Anterior cingulate cortex (tissue), 58 donors: ENCODE measurements at places on chromosomes 16 and 17.

- DNase-seq, result no peak
Measured at GRCh38 chr17:82300707-82301270, 16.6 kb downstream of the CD7 start.

DNA sequence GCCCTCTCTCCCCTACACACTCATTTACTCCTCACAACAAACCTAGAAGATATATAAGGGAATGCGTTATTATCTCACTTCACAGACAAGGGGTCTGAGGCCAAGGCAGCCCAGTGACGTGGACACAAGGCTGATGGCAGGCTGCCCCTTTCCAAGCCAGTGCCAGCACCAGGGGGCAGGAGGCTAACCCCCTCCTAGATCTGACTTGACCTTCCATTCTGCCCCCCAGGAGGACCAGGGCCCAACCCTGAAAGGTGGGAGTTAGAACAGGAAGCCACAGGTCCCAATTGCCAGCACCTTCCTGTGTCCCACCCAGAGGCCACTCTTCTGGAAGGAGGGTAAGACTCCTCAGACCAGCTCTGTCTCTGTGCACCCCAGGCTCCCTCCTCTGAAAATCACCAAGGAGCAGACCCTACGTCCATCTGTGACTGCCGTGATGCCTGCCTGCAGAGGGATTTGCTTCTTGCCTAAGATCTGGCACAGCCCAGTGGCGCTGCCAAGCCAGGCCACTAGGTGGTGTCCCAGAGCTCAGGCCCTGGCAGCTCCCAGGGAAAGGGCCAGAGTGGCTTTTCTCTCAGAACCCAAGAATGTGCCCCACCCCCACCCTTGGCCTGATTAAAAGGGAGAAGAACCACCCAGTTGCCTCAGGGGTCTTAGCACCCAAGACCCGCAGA is 42.4 kb upstream of the MRPS23 start:
- peak; percentile 81 for DNase-seq

- DNase-seq, result no peak
Measured at GRCh38 chr17:50835301-50836234, at the start of gene WFIKKN2. WFIKKN2 (plus strand) TSS chr17:50835586; CDS start chr17:50835938, 352 bp downstream.

- no peak for DNase-seq
Measured at GRCh38 chr17:79231766-79232287, 157.2 kb downstream of the ENGASE start.

DNA sequence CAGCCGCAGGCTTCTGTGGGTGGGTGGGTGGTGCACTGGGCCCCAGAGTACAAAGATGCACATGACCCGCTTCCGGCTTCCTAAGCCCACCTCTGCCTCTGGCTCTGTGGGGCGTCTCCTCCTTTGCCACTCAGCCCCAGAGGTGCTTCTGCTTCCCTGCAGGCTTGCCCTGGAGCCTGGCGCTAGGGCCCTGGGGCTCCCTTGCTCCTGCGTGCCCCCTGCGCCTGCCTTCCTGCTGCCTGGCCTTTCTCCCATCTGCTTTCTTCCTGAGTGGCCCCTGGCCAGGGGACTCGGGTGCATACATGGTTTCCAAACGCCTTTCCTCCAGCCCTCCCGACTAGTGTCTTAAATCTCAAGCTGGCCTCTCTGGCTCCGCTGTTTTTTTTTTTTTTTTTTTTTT is 3.4 kb downstream of the WWOX start:
- no peak for DNase-seq

DNA sequence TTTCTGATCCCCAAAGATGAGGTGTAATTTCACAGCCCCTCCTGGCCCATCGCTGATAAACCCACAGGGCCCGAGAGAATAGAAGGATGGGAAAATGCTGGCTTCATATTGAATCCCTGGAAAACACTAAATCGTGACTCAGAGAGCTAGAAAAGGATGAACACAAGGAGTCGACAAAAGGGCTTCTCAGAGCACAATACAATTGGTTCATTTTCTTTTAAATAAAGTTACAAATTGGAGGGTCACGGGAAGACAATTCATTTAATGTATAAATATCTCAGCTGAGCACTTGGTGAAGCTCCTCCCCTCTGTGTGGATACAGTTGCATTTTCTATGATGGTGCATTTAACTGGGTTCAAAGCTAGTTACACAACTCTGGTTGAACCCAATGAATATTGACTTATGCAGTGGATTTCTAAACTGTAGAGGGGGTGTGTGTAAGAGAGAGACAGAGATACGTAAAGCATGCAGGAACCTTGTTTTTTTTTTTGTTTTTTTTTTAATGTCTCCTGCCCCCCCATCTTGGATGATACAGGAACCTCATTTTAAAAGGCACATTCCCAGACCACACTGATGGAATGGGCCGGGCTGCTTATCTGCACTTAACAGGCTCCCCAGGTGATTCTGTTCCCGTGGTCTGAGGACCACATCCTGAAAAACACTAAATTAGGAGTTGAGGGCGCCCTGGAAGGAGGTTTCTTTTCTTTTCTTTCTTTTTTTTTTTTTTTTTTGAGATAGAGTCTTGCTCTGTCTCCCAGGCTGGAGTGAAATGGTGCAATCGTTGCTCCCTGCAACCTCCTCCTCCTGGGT is 14.1 kb downstream of the TTYH2 start:
- DNase-seq, result no peak

DNA sequence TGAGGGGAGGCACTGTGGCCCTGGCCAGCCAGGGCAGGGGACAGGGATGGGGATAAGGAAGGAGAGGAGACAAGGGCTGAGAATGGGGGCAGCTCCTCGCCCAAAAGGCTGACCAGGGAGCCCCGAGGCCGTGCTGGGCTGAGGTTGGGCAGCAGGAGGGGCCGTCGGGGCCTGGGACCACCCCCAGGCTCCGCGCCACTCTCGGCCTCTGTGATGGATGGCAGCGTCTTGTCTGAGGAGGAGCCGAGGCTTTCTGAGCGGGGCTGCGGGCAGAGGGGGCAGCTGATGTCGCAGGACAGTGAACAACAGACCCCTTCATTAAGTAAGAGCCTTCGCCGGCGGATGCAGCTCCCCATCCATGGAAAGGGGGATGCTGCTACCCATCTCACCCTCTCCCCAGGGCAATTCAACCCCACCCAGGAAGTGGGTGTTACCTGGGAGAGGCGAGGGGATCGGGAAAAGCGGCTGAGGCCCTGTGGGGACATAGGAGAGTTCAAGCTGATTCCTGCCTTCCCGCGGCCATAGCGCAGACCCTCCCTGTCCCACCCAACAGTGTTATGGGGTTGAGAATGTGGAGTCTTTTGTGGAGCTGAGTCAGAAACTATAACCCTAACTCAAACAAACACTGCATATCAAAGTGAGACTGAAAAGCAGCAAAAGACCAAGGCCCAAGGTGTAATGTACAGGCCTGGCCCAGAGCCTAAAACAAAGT is 9.1 kb upstream of the RAB5C start:
- no peak for DNase-seq

DNA sequence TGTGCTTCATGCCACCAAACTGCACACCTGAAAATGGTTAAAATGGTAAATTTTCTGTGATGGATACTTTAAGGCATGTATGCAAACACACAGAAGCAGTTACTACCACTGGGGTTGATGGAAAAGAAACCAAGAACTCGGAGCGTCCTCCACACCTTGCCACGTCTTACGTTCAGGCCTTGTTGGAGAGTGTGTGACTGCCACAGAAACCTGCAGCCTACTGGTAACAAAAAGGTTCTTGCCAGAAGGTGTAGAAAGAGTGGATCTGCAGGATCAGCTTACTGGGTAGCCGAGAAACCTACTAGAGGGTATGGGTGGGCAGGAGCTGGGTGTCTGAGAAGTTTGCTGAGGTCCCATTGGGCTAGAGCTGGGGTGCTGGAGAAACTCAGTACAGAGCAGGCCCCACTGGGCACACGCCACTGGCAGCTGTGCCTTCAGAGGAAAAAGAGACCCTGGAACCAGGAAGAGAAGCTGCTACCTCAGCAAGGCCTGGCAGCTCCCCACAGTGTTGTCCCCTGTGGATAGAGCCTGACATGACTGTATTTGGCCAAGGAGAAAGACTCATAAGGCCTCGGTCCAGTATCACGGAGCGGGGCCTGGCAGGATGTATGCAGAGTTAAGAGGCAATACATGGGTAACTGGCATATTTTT is 204.6 kb downstream of the SEC14L1 start:
- no peak for DNase-seq

- no peak for DNase-seq
Measured at GRCh38 chr17:54982399-54982798, 13.8 kb downstream of the STXBP4 start.

GRCh38 chr17:77475016-77475976 is 334.5 kb downstream of the SEC14L1 start:
- DNase-seq, result no peak

DNA sequence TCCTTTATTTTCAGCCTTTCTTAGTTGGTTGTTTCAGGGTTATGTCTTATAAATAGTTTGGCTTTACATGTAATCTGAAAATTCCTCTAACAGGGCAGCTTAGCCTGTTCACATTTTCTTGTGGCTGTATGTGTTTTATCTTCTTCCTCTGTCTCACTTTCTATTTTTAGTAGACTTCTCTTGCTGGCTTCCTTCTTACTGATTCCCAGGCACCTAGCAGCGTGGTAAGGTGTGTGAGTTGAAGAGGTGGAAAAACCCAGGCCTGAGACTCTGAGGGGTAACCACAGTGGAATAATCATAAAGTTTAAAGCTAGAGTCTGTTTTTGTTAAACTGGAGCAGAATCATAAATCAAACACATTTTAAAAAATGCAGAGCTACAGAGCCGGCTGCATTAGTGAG is 190.9 kb downstream of the LGALS9B start:
- DNase-seq, result no peak

- DNase-seq, result no peak
Measured at GRCh38 chr17:31408586-31408985, 17.1 kb downstream of the RAB11FIP4 start.

GRCh38 chr16:15701367-15701766 is 51.3 kb downstream of the NDE1 start:
- no peak for DNase-seq

- DNase-seq, result no peak
Measured at GRCh38 chr17:75739801-75740200, 18.5 kb downstream of the ITGB4 start.

GRCh38 chr17:47935961-47936360 is 5.4 kb upstream of the PNPO start:
- DNase-seq, result no peak
